NCI-H446 treated with DMSO at 0.1 percent for 48 hours (cell line): ENCODE measurements at places on chromosomes 11 and 22.

DNA sequence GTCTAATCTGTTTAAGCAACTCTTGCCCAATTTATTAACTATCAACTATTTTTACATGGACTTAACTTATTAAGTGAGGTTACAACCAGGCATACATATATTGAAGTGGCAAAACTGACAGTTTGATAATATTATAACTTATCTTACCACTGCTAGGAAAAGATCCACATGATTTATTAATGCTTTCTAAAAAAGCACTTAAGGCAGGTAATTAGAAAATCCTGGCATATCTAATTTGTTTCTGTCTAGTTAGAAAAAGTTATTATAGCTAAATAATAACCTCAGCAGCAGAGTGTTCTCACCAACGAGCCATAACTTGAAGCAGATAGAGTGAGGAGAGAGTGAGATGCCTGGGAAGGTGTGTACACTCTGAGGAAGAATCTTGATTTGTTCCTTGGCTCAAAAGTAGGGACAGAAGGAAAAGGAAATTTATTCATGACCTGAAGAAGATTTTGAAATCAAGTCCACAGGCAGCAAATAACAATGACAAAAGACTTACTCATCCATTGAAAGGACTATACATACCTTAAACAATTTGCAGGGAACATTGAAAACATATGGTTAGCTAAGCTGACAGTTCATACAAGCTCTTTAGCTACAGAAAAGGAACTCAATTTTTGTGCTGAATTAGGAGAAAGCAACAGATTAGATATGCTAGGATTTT is 7.1 kb upstream of the MUC15 start:
- DNase-seq = no peak

DNA sequence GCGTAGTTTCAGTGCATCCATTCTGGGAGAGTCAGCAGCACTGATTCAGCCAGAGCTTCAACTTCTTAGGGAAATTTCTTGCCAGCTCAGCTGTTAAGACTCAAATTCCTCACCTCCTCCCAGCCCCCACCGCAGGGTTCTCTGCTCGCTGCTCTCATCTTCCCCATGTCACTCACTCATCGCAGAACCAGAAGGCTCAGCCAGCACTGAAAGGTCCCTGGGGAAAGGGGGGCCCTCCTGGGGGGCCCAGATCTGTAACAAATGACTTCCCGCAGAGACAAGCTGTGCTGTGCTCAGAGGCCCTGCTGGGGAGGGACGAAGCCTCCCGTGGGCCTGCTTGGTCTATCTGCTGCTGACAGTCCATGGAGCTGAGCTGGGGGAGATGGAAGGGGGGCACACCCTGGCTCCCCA is 220.6 kb downstream of the NTM start:
- no peak for DNase-seq

- no peak for DNase-seq
These were observed 58.4 kb downstream of the JRKL start for GRCh38 chr11:96448225-96448624.

GRCh38 chr11:13051257-13051656 is 42.1 kb downstream of the RASSF10 start:
- no peak for DNase-seq

DNA sequence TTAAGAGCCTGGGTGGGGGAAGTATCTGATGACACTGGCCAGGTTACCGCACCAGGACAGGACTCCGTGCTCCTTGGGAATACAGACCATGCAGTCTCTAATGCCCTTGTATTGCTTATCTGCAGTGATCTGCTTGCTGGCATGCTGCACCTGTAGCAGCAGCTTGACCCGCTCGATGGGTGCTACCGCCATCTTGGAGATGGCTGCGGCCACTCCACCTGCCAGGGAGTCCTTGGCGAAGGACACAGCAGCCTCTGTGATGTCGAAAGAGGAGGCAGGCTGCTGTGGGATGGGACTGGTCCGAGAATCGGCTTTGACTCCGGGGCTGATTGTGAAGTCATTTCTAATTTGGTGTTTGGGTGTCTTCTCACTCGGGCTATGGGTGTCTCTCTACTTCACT is 3.1 kb downstream of the WBP2NL start:
- DNase-seq = no peak

DNA sequence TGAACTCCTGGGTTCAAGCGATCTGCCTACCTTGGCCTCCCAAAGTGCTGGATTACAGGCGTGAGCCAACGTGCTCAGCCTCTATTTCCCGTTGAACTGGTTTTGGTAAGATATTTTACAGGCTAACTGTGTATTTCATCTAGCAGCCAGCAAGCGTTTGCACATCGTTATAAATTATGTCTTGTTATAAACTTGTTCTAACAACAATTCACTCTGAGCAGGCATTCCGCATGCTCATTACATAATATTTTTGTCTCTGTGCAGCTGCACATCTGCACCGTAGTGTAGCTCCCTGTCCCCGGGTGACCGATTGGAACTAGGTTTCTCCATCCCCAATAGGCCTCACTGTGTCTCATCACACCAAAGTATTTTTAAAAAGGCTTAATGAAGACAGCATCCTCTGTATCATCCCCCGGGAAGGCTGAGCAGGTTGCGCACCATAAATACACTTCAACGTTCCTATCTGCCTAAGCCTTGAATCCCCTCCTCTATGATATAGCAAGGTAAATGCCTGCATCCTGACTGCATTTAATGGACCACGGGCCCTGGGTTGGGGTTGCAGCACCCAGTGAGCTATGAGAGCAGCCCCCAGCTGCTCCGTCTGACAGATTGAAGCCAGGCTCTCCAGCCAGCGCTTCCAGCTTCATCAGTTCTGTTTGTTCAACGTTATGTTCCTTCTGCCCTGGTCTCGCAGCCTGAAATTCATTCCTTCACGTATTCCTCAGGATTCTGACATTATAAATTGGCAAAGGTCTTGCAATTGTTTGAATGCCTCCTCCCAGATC is 47.7 kb downstream of the TST start:
- no peak for DNase-seq
